ENCODE measurements at places on chromosomes 2 and 18.

- no peak for DNase-seq
Observed at GRCh38 chr2:113965644-113966043, 75.8 kb downstream of the ACTR3 start.

DNA sequence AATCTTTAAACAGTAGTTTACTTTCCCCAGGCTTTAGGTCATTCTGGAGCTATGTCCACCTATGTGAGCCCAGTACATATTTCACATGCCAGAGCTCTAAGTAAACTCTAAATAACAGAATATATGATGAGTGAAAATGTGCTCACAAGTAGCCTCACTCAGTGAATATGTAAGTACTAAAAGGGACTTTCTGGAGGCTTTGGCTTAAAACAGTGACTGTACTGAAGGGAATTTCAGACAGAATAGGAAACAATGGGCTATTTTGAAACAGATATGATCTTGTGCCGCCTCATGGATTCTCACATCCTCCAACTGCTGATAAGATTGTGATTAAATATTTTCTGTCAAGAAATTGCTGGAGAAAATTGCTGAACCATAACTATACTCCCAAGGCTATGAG is 747.9 kb downstream of the SOCS6 start:
- DNase-seq: no peak

DNA sequence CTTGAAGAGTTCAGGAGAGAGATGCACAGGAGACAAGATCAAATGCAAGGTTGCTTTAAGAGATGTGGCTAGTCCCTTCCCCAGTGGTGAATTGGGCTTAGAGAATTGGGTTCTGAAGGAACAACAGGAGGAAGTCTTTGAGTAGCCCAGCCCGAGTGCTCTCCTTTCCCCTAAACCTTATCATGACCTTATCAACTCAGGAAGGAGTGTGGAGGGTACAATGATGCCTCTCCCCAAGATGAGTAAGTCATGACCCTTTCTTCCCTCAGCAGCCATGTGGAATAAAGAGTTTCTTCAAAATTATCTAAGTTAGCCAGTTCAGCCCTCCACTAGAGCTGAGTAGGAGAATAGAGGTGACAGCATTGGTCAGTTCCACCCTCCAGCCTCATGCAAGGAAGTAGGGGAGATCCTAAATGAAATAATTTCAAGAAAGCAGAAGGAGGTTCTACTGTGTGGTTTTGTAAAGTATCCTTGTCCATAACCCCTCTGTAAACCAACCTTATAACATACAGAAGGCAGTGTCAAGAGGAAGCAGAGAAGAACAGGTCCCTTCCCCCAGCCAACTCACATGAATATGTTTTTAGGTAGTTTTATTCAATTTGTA is 88.4 kb downstream of the ARHGAP15 start:
- DNase-seq: no peak

DNA sequence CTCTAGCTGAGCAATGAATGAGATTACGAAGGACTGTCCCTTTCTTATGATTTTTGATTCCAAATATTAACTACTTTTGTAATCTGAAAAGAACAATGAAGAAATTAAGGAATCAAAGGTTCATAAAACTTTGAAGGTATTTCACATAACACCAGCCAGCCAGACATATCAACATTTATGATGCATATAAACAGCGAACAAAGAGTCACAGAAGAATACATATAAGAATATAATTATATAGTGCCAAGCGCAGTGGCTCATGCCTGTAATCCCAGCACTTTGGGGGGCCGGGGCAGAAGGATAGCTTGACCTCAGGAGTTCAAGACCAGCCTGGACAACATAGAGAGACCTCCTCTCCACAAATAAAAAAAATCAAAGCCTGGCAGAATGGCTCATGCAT is 34.1 kb downstream of the PIAS2 start:
- DNase-seq: no peak

- no peak for DNase-seq
Observed at GRCh38 chr2:167859676-167860075, 387.7 kb downstream of the STK39 start.

DNA sequence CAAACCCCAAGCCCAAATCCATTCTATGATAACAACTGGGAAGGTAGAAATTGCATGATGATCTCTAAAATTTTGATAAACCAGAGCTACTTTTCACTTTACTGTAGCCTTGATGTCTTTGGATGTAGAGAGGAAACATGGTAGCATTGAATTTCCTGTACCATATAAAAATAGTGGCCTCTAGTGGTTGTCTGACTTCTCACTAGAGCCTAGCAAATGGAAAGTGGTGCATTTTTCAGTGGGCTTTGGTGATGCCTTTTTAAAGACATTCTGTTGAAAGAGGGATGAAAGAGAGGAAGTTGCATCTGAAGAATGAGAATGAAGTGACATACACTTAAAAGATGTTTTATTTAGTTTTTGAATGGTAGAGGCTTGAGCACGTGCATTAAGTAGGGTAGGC is 662.2 kb downstream of the XIRP2 start:
- DNase-seq: no peak

DNA sequence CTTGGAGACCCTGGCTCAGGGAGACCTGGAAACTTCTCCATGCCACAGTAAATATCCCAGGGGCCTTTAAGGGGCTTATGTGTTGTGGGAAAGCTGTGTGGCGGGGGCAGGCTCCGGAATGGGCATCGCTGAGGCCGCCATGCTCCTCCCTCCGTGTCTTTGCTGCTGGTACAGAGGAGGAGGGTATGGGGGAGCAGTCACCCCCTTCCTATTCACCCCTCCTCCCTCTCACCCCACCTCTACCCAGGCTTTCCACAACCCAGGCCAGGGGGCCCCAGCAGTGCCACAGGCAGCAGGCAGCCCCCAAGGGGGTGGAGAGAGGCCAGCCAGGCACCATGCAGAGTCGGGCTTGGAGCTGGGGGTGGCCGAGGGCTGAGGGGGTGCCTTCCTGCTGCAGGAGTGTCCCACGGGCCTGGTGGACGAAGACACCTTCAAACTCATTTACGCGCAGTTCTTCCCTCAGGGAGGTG is 28.0 kb upstream of the FAHD2A start:
- no peak for DNase-seq

DNA sequence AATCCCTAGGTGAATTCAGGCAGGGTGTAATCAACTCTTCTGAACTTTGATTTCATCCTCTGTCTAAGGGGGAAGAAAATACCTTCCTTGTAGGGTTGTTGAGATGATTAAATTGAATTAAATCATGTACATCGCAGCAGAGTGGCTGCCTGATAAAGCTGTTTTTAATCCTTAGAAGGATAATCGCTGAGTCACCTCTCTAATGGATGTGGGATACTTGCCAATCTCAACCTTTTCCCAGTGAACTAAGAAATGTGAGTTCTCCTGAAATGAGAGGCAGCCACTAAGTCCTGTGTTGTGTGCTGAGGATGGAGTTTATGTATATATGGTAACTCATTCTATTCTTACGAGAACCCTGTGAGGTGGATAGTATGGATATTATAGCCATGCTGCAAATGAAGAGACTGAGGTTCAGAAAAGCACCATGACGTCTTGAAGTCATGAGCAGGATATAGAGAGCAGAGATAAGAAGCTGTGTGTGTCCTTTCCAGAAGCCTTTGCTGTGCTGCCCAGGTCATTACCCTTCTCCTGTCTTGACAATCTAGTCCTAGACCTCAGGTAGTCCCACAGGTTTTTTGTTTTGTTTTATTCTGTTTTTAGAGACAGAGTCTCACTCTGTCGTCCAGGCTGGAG is 93.3 kb downstream of the HNRNPLL start:
- DNase-seq: no peak

DNA sequence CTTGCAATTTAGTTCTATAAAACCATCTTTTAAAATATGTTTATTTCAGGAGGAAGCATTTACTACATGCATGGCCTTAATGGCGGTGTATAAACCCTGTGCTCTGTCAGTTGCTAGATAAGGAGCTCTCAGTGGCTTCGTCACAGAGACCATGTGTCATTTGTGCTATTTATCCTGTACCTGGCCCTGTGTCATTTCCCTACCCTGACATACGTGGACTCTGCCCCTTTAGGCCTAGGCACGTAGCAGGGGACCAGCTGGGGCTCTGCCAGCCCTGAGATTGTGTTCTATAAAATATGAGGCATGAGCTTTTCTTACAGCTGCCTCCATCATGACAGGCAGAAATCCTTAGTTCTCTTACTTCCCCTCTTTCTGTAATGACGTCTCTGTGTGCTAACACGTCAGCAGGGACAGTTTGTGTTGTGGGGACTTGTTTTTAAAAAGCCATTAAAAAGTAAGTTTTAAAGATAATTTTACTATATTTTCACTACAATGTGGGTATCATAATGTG is 88.0 kb downstream of the ITGB1BP1 start:
- peak; percentile 55 for DNase-seq

DNA sequence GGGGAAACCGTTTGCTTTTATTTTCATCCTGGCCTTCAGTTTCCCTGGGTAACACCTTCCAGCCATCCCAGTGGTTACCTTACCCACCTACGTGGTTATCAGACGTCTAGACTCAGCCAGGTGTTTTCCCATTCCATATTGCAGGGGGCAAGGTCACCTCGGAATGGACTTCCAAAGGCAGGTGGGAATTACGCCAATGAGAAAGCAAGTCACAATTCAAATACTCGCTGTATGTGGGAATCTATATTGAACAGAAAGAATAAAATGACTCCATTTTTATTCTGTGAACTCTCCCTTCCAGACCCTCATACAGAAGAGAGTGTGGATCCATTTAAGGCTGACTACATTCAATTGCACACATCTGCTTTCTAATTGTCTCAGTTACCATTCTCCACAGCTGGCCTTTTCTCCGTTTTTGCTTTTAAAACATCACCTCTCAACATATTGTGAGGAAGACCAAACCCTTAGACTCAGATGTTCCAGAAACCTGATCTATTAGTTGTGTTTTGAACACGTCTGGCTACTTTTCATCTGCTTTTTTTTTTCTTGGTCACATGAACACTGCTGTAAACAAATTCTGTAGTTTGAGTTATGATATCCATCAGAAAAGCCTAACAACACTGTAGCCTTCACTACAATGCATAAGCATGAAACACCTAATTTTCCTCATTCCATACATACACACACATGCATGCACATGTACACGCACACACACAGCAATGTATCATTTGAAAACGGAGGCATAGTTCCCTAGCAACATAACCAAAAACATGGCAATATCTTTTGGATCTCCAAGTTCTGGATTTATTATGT is 59.8 kb downstream of the BCL2 start:
- no peak for DNase-seq

DNA sequence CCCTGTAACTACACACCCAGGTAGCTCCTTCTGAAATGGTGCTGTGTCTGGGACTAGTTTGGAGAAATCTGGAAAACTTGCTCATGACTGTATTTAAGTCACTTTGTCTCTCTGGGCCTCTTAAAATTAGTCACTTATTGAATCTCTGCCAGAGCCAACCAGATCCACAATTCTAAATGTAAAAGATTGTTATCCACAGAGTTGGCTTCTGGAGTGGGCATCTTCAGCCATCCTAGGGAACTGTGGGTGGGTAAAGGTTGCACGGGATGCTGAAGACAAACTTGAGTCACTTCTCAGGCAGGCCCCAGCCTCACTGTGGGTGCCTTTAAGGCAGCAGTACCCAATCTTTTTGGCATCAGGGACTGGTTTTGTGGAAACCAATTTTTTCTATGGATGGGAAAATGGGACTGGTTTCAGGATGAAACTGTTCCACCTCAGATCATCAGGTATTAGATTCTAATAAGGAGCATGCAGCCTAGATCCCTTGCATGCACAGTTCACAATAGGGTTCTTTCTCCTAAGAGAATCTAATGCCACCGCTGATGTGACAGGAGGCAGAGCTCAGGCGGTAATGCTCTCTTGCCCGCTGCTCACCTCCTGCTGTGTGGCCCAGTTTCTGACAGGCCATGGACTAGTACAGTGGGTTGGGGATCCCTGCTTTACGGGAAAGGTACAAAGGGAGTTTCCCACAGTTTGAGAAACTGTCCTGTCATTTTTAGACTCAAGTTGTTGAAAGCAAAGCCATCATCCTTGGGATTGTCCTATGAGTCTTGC is 98.3 kb upstream of the SPRED2 start:
- DNase-seq: no peak

GRCh38 chr2:119231975-119232665 is 8.5 kb downstream of the STEAP3 start:
- no peak for DNase-seq

- no peak for DNase-seq
Observed at GRCh38 chr2:7450833-7451190, 533.6 kb downstream of the RNF144A start.

GRCh38 chr2:49174750-49175149 is 20.4 kb upstream of the FSHR start:
- no peak for DNase-seq

- DNase-seq: no peak
Observed at GRCh38 chr18:57294547-57294946, 57.8 kb upstream of the ST8SIA3 start.

DNA sequence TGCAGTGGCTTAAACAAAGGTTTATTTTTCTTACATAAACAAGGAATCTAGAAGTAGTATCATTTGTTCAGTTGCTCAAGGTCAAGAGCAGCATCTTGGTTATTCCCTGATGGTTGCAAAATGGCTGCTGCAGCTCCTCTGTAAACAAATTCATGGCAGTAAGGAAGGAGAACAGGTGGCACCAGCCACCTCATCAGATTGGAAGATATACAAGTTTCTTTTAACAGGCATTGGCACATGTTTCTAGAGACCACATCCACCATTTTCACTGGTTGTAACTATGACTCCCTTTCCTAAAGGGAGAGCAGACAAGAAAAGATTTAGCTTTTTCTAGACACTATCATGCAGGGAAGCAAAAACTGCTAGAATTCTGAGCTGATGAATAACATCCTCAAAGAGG is 46.3 kb downstream of the PKDCC start:
- no peak for DNase-seq
